ENCODE measurements at places on chromosomes 3 and 15. TPM values are rescaled to one million over a fixed set of nuclear protein-coding genes. Genes with fewer than 3 reads are reported as not detected.

Gene MINAR1
- total RNA-seq = 0.51 TPM

- DNase-seq = no peak
Observed at GRCh38 chr3:30188713-30189112, 417.7 kb upstream of the TGFBR2 start.

Gene CLDN16
- total RNA-seq = not detected

DNA sequence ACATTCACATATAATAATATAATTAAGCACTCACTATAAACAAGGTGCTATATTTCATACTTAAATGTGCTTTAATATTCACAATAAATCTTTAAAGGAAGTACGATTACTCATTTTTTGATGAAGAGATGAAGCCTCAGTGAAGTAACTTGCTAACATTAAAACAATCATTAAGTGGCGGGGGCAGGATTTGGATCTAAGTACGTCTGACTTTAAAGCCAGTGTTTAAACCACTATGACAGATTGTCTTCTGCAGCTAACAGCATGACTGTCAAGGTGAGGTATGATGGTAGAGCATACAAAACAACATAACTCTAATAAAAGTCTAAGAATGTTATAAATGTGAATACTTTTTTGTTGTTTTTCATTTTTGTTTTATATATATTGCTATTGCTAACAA lies 862.1 kb downstream of the ROBO1 start:
- DNase-seq = no peak

Gene LSMEM2
- total RNA-seq = not detected

Gene GPR62
- total RNA-seq = under 0.01 TPM

- no peak for DNase-seq
Observed at GRCh38 chr3:155015776-155016436, 64.2 kb upstream of the MME start.

Gene CSPG4
- under 0.01 TPM for total RNA-seq

DNA sequence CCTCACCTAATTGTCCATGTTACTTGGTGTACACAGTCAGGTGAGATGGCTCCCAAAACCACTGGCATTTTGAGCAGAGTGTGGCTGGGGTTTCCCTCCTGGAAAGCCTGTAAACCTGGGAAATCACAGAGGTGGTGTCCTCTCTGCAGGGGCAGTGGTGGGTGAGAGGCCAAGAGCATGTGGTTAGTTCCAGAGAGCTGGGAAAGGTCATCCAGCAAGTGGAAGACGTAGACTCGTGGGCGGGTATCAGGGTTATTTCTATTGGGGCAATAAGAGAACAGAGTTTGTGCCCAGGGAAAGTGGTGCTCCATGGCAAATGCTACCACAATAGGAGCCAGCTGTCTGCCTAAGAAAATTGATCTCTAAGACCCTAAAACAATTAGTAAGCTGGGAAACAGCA lies 44.6 kb upstream of the LIMD1 start:
- no peak for DNase-seq

- no peak for DNase-seq
Observed at GRCh38 chr15:48416301-48416700, 85.1 kb downstream of the DUT start.

Gene TMEM62
- total RNA-seq = 12.7 TPM

Gene ZNF385D
- total RNA-seq = 4.2 TPM

DNA sequence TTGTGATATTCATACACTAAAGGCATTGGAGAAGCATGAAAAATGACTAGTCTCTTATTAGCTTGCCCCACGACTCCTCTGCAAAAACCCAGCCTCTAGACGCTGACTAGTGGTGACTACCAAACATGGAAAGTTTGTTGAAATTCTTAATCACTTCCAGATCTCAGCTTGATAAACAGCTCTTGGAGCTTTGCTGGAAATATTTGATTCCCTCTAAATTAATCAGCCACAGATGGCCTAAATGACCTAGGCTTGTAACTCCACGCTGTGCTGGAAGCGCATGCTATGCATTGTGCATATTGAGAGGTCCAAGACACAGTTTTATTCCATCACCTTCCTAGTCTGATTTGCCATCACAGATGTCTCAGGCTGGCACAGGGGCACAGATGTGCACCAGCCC lies 244.7 kb upstream of the ST8SIA2 start:
- DNase-seq = no peak

DNA sequence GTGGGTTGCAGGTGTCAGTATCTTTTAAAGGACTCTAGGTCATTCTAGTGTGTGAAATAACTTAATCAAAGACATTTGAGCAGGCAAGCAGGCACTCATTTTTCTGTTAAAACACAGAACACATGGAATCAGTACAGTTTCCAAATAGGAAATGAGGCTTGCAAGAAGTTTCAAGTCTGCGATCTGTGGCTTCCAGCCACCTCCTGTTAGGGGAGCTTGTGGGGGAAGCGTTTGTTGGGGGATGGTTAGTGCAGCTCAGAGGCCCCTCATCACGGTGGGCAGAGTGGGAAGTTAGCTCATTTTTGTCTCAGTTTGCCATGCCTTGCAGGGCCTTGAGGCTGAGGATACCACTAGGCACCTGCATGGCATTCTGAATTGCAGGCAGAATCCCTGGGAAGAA lies 59.9 kb downstream of the SLC6A11 start:
- no peak for DNase-seq

Gene NMNAT3
- total RNA-seq = 0.77 TPM

Gene STRIT1
- total RNA-seq = not detected

Gene SSR3
- total RNA-seq = 157 TPM

GRCh38 chr15:31272558-31273257 lies 53.9 kb upstream of the KLF13 start:
- DNase-seq = no peak
